Hindlimb muscle (tissue), 1 donor: ENCODE measurements at places on chromosomes 11 and 22. TPM values are rescaled to one million over a fixed set of nuclear protein-coding genes. Genes with fewer than 3 reads are reported as not detected.

DNA sequence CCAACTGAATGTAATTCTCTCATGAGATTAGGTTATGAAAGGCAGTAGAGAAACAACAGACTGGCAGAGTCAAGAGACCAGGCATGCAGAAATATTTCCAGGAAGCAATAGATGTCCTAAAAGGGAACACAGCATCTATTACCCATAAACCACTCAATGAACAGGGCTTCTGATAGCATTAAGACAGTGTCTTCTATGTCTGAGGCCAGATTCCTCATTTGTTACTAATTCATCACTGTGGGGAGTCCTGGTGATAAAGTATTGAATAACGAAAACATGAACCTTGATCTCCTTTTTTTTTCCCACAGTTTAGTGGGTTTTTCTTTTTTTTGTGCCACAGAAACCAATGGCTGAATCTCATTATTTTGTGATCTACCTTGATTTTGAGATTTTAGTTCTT is 339.0 kb downstream of the METTL15 start:
- DNase-seq: no peak

DNA sequence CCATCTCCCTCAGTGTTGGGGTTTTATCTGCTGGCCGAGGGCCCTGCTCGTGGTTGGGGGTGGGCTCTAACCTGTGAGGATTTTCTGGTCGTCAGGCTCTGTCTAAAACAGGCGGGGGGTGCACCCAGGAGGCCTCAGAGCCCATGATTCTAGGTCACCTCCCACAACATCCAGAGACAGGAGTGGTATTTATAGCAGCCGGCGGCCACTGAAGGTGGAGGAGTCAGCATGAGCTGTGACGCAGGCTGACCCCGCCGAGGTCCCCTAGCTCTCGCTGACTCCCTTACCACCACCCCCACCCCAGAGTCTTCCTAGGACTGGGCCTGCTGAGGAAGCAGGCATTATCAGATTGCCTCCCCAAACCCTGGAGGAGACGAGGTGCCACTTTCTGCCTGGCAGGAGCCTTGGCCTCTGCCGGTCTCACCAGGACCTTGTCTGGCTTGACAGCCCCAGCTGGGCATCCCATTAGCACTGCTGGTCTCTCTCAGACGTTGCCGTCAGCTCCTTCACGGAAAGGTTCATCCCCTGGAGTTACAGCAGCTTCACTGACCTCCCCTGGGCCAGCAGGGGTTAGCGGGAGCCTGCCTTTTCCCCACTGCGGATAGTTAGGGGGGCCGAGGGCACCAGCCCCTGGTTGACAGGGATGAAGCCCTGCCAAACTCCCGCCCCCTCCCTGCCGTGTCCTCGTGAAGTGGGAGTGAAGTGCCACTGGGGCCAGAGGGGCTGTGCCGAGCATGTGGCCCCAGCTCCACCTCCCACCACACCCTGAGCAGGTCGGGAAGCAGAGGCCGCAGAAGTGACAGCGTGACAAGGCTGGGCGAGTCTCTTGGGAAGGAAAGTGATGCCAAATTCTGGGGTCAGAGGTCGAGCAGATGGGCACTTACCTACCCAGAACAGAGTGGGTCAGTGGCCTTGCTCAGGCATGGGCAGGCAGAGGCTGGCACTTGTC is 26.5 kb downstream of the DAGLA start:
- DNase-seq: no peak

DNA sequence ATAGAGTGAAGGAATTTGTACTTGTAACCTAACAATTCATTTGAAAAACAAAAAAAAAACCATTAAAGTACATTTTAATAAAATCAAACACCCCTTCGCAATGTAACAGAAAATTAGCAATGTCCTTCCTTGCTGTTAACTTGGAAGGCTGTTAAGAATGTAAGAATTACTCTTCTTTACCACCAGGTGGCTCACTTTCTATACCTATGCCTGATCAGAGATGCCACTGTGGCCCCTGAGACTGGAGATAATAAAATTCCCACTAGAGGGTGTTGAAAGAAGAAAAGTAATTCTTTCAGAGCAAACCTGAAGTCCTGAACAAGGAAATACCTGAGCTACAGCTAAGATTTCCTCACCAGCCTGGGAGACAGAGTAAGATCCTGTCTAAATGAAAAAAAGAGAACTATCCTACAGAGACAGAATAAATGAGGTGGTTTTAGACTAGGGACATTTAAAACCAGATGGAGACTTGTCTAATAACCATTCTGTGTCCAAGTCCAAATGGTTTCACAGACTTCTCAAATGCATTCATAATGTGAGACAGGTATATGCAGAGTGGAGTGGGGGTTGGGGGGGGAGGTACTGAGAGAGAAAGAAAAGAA is 1089.3 kb downstream of the FAM181B start:
- DNase-seq: no peak

DNA sequence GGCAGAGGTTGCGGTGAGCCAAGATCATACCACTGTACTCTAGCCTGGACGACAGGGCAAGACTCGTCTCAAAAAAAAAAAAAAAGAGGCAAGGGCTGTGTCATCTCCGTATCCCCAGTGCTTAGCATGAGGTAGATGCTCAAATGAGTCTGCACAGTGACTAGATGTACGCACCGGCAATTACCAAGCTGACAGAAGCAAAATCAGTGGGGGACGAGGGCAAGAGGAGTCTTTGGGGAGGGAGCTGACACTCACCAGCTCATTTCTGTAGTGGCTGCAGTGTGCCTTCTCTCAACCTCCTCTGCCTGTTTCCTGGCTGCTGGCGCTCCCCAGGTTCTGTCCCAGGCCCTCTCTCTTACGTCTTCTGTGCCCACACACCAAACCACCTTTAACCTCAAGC is 69.9 kb downstream of the PACSIN2 start:
- no peak for DNase-seq

The KBTBD3 gene
- 5.8 TPM for polyA plus RNA-seq

The GLB1L3 gene
- 0.10 TPM for polyA plus RNA-seq
